ENCODE measurements at places on chromosomes 1 and 21. TPM values are rescaled to one million over a fixed set of nuclear protein-coding genes. Genes with fewer than 3 reads are reported as not detected.

The LIPI gene
- not detected for total RNA-seq

The KIF21B gene
- total RNA-seq, result 0.28 TPM

The DNALI1 gene
- total RNA-seq, result 6.1 TPM

The VCAM1 gene
- total RNA-seq, result 88.2 TPM

The MRPL39 gene
- 50.8 TPM for total RNA-seq

DNA sequence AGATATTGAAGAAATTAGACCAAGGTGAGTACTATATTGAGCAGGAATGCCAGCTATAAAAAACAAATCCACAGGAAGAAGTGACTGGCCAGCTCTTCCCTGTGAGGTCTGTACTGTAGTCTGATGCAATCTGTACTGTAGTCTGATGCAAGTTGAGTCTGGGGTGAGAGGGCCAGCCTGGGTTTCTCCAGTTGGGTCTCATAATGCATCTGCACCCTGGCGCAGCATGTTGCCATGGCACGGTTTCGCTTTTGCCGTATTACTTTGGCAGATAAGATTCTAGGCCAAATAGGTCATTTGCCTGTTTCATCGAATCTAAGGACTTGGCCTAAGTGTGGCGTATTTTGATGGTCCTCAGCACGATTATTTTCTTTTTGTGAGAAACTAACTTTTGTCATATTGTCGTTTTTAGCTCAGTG, 24.4 kb upstream of the PGD start:
- no peak overlapping the region for H3K27ac ChIP-seq
- H3K27me3 ChIP-seq, result no peaks in the 10 kb centered on the region
- H3K4me1 ChIP-seq, result peaks cover 9% of the 10 kb centered on the region
- H3K36me3 ChIP-seq, result no peaks in the 10 kb centered on the region
- no peak for DNase-seq

DNA sequence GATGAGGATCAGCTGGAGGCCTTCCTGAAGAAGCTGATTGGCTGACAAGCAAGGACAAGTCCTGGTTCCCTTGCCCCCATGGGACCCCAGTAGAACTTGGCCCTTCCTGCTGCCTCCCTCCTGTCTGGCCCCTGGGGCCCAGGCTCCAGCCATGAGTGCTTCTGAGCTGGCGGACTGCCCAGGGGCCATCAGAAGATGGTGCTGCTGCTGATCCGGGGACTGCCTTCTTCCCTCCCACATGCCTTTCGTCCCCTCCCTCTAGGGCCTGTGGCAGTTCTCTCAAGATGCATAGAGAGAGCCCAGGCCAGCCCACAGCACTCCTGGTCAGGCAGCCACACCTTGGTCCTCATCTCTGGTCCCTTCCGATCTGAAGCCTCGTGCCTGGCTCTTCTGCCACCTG, 57.9 kb upstream of the PRKACB start:
- no peaks in the 10 kb centered on the region for H3K27me3 ChIP-seq
- H3K36me3 ChIP-seq, result no peaks in the 10 kb centered on the region
- DNase-seq, result no peak
- peaks cover 8% of the 10 kb centered on the region for H3K4me1 ChIP-seq

DNA sequence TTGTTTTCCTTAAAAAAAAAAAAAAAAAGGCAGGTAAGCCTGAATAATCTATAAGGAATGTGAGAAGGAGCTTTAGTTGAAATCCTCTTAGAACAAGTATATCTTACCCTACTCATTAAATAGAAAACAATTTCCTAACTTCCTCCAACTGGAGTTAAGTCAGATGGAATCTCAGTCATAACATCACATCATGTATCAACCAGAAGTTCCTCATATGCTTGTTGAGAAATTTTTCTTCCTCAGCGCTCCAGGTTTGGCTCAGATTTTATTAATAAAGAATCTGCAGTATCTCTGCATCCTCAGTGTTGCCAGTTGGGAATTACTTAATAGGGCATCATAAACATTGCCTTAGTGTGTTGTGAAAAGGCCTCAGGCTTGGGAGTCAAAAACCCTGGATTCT, 37.6 kb downstream of the DUSP10 start:
- no peak overlapping the region for H3K4me3 ChIP-seq
- no peaks in the 10 kb centered on the region for H3K27me3 ChIP-seq
- DNase-seq, result no peak
- H3K4me1 ChIP-seq, result no peaks in the 10 kb centered on the region
- H3K27ac ChIP-seq, result no peak overlapping the region

DNA sequence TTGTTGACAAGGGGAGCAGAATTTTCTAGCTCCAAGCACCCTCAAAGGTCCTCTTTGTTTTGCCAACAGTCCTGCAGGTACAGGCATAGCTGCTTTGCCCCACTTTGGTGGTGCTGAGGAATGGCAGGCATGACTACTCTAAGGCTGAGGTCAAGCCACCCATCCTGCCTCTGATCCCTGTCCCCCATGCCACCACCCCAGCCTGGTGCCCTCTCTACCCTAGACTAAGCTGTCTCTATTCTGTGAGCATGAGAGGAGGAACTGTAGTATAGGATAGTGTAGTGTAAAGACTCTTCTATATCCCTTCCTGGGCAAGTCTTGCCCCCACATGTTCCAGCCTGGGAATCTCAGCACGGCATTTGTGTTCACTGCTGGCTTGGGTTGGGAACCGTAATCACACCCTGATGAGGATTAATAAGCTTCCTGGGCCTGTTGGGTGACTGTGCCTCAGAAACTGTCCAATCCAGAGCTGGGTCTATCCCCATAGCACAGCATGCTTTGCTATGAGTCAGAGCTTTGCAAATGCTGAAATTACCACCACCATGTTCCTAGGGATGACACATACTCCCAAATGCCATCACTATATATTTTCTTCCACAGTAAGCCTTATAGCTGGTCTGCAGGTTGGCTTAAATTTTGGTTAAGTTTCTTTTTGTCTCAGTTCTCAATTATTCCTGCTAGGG, 105.7 kb upstream of the PPP2R5A start:
- H3K4me1 ChIP-seq, result no peaks in the 10 kb centered on the region
- H3K27ac ChIP-seq, result no peak overlapping the region

GRCh38 chr1:38258085-38258627, 211.6 kb upstream of the POU3F1 start:
- no peak overlapping the region for H3K4me3 ChIP-seq
- H3K27me3 ChIP-seq, result no peaks in the 10 kb centered on the region
- no peaks in the 10 kb centered on the region for H3K36me3 ChIP-seq
- H3K4me1 ChIP-seq, result no peaks in the 10 kb centered on the region

DNA sequence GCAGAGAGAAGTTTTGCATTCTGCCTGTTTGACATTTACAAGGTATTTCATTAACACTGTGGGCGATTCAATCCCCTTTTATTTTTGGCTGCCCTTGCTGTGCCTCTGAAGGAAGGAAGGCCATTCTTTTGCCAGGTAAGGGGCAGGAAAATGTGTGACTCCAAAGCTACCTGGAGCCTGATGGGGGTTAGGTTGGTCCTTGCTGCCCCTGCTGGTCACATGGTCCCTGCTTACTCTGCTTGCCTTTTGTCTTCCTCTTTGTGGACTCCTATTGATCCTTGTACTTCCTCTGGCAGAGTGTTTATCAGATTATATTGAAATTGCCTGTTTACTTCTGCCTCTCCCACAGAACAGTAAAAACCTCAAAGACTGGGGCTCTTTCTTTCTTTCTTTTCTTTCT, 65.7 kb downstream of the ST6GALNAC3 start:
- no peaks in the 10 kb centered on the region for H3K4me1 ChIP-seq
- peak overlapping the region; percentile 10 for H3K27ac ChIP-seq
- no peaks in the 10 kb centered on the region for H3K27me3 ChIP-seq
- no peaks in the 10 kb centered on the region for H3K36me3 ChIP-seq

- no peak for DNase-seq
- no peak overlapping the region for H3K4me3 ChIP-seq
- no peaks in the 10 kb centered on the region for H3K27me3 ChIP-seq
These were observed 300.8 kb upstream of the LYPLAL1 start for GRCh38 chr1:218872928-218873327.

DNA sequence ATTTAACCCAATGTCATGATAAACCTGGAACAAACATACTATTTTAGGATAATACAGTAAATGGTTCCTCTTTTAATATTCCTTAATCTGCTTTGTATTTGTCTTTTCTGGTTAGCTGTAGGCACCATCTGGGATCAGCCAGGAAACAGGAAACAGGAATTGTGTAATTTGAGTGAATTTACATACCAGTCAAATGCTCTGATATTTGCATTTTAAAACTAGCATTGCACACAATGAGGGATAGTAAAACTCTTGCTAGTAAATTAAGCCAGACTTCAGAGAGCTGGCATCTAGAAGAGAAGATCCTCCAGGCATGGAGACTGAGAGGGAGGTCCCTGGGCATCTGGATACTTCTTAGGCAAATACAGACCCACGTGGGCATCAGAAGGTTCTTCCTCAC, 103.5 kb downstream of the HMCN1 start:
- H3K27me3 ChIP-seq, result no peaks in the 10 kb centered on the region
- no peak overlapping the region for H3K4me3 ChIP-seq
- H3K4me1 ChIP-seq, result no peaks in the 10 kb centered on the region
- H3K27ac ChIP-seq, result no peak overlapping the region

DNA sequence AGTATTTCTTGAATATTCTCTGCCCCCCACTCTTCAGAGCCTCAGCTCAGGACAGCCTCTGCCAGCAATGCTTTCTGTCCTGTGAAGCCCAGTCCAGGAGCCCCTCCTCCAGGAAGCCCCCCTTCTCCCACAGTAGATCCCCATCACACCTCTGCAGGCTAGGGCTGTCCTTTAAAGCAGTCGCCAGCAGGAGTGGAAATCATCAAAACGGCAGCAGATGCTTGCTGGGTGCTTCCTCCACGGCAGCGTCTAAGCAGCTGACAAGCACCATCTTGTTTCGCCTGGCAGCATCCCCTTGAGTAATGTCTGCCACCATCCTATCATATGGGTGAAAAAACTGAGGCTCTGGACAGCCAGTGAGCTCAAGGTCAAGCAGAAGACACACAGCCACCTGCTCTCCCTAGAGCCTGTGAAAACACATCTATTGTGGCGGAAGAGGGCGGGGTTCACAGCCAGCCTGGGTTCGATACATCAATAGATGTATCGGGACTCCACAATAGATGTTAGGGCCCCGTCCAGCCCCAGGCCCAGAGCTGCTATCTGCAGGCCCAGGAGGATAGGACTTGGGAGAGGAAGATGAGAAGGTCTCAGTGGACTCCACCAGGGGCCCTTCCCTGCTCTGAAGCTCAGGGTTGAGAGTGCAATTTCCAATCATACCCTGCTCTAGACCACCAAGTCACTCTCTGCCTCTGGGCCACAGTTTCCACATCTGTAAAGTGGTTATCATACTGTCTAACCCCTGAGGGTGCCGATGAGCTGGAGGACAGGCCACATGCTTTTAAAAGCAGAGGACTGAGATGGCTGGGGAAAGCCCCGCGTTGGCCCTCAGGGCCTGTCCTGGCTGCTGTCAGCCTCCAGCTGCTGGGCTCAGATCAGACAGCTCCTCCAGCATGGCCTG, 17.5 kb downstream of the RUNX3 start:
- H3K4me1 ChIP-seq, result no peaks in the 10 kb centered on the region
- no peak overlapping the region for H3K4me3 ChIP-seq
- no peak for DNase-seq
- no peaks in the 10 kb centered on the region for H3K36me3 ChIP-seq
- no peak overlapping the region for H3K27ac ChIP-seq

DNA sequence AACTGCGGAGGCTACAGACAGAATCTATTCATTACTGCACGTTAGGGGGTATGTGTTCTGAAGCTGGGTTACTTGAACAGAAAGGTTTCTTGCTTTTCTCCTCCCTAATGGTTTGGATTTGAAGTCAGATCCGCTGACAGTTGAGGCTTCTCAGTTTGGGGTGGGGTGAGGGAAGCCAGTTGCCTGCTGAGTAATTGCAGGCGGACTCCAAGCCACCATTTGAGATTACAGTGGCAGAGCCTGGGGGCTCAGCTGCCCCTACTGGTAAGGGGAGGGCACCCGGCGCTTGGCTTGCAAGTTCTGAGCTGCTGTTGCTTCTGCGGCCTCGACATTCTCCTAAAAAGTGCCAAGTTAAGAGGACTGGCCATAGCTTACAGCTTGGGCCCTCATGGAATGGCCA, 2.0 kb downstream of the GRHL3 start:
- H3K36me3 ChIP-seq, result no peaks in the 10 kb centered on the region
- no peak overlapping the region for H3K4me3 ChIP-seq
- peaks cover 11% of the 10 kb centered on the region for H3K27me3 ChIP-seq
- peaks cover 10% of the 10 kb centered on the region for H3K4me1 ChIP-seq

DNA sequence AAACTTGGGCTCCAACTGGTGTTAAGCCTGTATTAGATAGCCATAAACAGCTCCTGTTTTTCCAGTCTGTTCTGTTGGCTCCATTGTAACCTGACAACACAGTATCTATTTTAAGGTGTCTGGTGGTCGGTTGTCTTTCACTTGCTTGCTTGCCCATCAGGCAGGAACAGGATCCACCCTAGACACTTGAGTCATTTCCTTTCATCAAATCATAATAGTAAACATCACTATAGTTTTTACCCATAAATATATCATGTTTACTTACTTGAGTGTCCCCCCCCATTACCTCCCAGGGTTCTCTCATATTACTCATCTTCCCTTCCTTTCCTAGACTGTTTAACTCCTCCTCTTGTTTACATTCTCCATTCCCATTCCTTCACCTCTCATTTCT, 2.9 kb downstream of the DDI2 start:
- DNase-seq, result no peak
- peak overlapping the region; percentile 31 for H3K27ac ChIP-seq
- peaks cover 5% of the 10 kb centered on the region for H3K36me3 ChIP-seq
- no peaks in the 10 kb centered on the region for H3K27me3 ChIP-seq
- H3K4me1 ChIP-seq, result peaks cover 64% of the 10 kb centered on the region
- H3K4me3 ChIP-seq, result no peak overlapping the region
